Stimulated activated CD8-positive, alpha-beta memory T cell treated with anti-CD3 and anti-CD28 coated beads, Interleukin-7, amount 100 ng/mL, for 1 hour (primary cell): ENCODE measurements at places on chromosomes 5 and 9.

DNA sequence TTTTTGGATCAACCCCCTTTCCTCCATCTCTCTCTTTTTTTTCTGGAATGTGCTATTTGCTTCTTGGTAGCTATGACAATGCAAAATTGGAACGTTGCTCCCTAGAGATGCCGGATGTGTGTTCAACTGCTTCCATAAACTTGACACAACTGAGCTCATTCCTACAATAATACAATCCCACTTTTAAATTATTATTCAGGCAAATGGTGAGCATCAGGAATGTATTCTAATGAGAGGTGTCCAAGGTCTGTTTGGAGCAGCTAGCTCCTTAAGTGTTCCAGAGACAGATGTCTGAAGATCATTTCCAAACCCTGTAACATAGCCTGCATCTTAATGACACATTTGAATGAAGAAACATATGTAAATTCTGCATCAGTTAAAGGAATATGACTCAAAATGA, 518.4 kb downstream of the TAF11L14 start:
- DNase-seq: no peak

GRCh38 chr9:2638871-2639673, 17.5 kb downstream of the VLDLR start:
- DNase-seq: no peak

- no peak for DNase-seq
Measured at GRCh38 chr9:129481810-129482511, 138.9 kb downstream of the C9orf50 start.

- no peak for DNase-seq
Measured at GRCh38 chr9:114139071-114139470, 16.3 kb upstream of the COL27A1 start.

DNA sequence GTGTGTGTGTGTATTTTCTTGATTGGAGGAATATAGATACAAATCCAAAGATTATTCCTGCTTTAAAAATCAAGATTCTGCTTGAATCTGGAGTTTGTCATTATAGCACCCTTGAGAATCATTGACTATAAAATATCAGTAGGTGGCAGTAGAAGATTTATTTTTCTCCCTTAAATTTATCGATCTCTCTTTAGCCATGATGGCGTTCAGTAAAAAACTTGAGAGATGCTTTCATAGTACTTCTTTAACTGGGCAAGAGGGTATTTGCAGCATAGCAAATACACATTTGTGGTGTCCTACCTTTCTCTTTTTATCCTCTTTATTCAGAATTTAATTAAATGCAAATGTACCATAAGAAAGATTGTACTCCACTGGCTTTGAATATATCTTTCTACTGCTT, 307.7 kb downstream of the ADGRV1 start:
- no peak for DNase-seq

- DNase-seq: no peak
Measured at GRCh38 chr9:38619556-38620447, 594 bp downstream of the ANKRD18A start.

GRCh38 chr9:38086496-38086895, 17.5 kb upstream of the SHB start:
- no peak for DNase-seq

GRCh38 chr5:44774279-44774880, 34.4 kb upstream of the MRPS30 start:
- DNase-seq: no peak

DNA sequence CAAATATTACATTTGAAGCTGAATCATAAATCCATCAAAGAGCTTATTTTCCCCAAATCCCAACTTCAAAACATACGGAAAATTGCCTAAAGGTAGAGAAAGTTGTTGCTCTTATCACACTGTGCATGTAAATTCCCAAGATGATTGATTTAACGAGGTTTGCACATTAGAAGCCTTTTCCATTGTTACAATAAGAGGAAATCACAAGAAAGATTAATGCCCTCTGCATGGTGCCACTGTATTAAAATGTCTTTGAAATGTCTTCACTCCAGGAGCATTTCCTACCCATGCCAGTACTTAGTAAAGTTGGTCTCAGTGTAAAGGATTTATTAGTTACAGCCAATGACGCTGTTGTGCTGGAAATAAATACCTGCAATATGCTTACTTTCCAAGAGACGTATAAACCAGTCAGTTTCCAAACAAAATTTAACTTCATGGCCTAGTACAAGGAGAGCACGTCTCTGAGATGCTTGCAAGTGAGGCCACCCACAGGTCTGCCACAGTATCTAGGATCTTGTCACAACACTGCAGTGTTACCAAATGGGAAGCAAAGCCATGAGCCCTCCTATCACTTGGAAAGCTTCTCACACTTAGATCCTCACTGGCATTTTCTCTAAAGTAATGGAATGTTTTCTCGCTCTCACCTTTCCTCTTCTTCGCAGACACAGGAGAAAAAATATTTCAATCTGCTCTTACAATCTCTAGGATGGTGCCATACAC, 112.4 kb downstream of the CETN3 start:
- no peak for DNase-seq

- DNase-seq: no peak
Measured at GRCh38 chr9:98117984-98118639, 910 bp downstream of the TRIM14 start.

DNA sequence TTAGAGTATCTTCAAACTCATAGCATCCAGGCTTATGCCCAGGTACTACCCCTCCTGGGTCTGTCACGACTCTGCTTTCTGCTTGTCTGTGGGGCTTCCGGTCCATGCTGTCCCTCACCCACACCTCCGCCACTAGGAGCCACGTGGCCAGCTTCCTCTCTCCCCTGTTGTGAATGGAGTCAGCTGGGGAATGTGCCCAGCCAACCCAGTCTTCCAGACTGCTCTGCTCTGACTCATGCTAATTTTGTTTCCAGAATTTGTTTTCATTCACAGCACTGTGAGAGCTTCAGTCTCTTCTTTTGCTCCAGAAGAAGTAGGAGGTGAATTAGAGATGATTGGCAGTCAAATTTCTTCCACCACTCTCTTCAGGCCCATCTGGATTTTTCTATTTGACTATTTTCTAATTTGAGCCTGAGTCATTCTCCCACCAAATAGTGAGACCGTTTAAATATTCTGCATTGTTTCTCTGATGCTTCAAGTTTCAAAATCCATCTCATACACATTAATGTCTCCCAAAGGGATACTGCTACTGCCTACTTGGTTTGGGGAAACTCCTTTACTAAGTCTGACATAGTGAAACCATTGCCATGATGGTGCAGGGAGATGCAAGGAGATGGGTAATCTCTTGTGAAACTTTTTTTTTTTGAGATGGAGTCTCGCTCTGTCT, 424.1 kb upstream of the KIF2A start:
- DNase-seq: no peak

- no peak for DNase-seq
Measured at GRCh38 chr9:35163413-35163812, 1.6 kb downstream of the UNC13B start.

GRCh38 chr5:140228364-140228837, 53.4 kb downstream of the CYSTM1 start:
- DNase-seq: no peak

DNA sequence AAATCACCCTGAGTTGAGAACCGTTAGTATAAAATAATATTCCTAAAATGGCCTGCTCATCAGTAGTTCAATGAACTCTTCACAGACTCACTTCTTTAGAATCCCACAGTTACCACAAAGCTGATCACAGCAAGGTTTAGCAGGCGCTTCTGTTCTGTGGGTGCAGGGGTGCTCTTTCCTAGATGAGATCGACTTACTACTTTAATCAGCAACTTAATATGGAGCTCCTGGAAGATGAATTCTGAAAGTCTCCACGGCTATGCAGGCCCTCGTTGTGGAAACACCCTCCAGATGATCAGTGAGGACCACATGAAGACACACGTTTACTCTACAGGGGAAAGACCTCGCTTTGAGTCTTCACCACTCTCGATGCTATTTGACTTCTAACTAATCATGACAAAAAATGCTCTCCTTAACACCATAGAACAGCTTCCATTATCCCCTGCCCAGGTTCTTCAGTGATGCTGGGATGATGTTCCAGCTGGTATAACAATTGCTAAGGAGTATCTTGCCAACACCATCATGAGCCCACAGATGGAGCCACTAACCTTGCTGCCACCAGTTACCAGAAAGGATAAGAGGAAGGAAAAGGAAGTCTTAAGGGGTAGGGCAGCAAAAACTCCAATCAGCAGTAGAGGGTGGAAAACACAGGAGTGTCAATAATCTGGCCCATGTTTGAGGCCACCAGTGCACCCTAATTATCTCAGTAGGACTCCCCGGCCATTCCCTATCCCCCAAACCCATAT, 17.9 kb upstream of the GPX8 start:
- DNase-seq: no peak

GRCh38 chr5:45793638-45794532, 97.7 kb upstream of the HCN1 start:
- no peak for DNase-seq

GRCh38 chr5:172904643-172905345, 54.4 kb upstream of the RPL26L1 start:
- no peak for DNase-seq

- DNase-seq: no peak
Measured at GRCh38 chr5:9207817-9208418, 338.0 kb downstream of the SEMA5A start.

- no peak for DNase-seq
Measured at GRCh38 chr5:143506836-143507552, 103.5 kb upstream of the NR3C1 start.

- DNase-seq: no peak
Measured at GRCh38 chr5:25579111-25579510, 934.3 kb upstream of the CDH10 start.

- no peak for DNase-seq
Measured at GRCh38 chr5:56515011-56515410, 281.9 kb upstream of the ANKRD55 start.

DNA sequence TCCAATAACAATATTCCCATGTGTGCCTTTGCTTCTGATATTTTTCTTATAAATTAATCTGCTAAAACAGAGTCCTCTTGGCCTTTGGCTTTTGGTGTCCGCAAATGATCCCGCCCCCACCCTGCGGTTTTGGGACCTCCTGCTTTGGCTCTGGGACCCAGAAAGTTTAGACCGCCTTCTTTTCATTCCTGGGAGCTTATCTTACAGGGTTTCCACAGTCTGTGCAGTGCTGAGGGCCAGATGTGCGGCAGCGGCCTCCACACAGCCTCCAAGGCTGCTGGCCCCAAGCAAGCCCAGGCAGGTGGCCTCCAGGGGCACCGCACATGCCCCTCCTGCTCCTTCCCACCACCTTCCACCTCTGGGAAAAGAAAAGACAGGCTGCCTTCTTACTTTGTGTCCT, 191.5 kb downstream of the ERCC6L2 start:
- DNase-seq: no peak

DNA sequence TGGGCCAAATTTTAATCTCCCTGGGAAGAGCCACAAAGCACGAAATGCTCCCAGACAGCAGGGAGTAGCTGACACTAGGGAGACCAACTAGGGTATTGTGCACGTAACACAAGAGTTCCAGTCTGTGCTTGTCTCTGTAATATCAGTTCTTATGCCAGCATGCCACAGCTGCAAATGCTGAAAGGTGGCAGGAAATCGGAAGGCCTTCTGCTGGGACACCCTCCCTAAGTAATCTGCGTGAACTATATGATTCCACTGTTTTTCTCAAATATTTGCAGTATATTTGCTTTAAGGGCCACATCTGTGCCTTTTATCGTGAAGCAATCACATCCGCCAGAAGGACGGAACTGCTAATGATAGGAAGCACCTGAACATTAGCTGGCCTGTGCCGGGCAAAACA, 12.6 kb downstream of the VLDLR start:
- DNase-seq: no peak
